AG20443 (cell line): ENCODE measurements at places on chromosomes 3 and 15.
A peak's percentile ranks its signal among the peaks of the same experiment; 100 is the strongest.

DNA sequence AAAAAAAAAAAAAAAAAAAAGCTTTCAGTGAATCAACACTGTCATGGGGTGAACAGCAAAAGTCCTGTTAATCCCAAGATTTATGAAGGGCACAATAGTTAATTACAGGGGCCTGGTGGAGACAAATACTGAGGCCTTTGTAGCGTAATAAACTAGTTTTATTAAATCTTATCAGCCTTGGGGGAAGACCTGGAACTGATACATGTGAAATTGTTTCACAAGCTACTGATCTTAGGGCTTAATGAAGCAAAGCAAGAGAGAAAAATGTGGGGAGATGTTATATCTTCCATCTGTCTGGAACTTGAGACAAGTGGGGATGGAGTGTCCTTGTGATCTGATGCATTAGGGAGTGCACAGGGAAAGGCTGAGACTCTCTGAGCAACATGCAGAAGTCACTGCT is 47.9 kb upstream of the OSBPL11 start:
- no peak for DNase-seq

DNA sequence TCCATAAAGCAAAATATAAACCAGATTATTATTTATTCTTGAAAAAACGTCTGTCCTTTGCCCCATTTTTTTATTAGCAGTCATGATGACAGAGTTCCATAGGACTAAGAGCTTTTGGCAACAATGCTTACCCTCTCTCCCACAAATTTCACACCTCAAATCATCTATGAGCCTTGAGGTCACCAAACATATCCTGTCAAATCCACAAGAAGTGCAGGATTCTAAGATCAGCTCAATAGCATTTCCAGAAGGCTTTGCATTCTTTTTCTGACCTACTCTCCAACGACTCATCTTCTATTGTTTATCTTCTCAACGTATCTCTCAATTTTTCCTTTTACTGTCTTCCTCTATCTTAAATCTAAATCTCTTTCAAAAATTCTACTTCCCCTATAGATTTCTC is 619.1 kb upstream of the BCHE start:
- no peak for DNase-seq

GRCh38 chr3:31086698-31087097 is 192.2 kb upstream of the GADL1 start:
- DNase-seq = no peak

DNA sequence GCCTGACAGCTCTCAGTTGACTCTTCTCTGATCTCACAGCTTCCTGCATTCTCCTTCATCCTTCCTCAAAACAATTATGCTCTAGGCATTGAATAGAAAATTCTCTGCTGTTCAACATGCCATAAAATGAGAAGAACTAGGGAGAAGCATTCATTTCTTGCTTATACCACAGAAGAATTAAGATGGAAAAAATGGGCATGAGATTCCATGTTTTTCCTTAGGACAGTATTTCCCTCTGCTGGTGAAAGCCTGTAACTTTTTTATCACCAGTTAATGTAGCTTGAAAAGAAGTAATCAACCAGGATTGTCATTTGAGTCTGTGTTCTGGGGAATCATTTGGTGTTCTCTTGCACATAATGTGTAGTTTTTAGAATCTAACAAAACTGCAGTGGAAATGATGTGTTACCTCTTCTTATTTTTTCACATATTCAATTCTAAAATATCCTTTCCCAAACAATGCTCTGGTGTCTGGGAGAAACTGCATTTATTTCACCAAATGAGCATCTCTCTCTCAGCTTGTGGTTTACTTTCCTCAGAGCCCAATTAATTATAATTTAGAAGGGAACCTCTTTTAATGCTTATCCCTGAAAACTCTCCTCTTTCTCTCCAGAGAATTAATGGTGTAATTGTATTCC is 92.8 kb upstream of the DCBLD2 start:
- DNase-seq = peak; percentile 28

GRCh38 chr15:60973637-60974415 is 255.3 kb downstream of the RORA start:
- DNase-seq = peak; percentile 47

DNA sequence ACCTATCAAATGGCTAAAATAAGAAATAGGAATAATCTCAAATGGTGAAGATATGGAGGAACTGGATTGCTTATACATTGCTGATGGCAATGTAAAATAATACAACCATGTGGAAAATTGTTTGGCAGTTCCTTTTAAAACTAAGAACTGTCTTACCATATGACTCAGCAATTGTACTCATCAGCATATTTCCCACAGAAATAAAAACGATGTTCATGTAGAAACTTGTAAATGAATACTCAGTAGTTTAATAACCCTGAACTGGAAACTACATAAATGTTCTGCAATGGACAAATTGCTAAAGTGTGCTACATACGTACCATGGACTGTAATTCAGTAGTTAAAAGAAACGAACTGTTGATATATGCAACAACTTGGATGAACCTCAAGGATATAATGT is 253.9 kb upstream of the RBMS3 start:
- no peak for DNase-seq

GRCh38 chr3:194201953-194202666 is 66.2 kb downstream of the HES1 start:
- no peak for DNase-seq

DNA sequence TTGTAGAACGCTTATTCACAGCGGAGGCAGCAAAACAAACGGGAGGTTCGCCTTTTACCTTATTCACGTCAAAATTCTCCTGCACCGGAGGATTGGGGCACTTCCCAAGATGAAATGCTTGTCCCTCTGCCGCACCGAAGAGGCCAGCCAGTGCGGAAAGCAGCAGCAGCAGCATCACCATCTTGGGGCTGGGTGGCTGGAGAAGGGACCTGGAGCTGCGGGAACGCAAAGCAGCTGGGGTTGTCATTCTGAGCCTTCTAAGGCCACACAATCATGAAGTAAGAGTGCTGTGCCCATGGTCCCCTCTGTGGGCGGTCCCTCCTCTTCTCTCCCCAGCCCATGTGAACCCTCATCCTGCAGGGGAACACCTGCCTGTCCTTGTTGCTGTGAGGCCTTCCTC is 4.5 kb downstream of the APOD start:
- DNase-seq = no peak

- DNase-seq = peak; percentile 50
Measured at GRCh38 chr3:170555329-170555728, 30.5 kb downstream of the SLC7A14 start.

GRCh38 chr3:174431717-174432116 is 427.4 kb upstream of the NAALADL2 start:
- no peak for DNase-seq

GRCh38 chr3:122004107-122004506 is 17.9 kb downstream of the ILDR1 start:
- no peak for DNase-seq

GRCh38 chr3:164748626-164749025 is 329.7 kb downstream of the SI start:
- no peak for DNase-seq

- DNase-seq = no peak
Measured at GRCh38 chr15:81363276-81363675, 10.7 kb downstream of the TMC3 start.

- no peak for DNase-seq
Measured at GRCh38 chr3:58054652-58055051, 46.4 kb downstream of the FLNB start.

DNA sequence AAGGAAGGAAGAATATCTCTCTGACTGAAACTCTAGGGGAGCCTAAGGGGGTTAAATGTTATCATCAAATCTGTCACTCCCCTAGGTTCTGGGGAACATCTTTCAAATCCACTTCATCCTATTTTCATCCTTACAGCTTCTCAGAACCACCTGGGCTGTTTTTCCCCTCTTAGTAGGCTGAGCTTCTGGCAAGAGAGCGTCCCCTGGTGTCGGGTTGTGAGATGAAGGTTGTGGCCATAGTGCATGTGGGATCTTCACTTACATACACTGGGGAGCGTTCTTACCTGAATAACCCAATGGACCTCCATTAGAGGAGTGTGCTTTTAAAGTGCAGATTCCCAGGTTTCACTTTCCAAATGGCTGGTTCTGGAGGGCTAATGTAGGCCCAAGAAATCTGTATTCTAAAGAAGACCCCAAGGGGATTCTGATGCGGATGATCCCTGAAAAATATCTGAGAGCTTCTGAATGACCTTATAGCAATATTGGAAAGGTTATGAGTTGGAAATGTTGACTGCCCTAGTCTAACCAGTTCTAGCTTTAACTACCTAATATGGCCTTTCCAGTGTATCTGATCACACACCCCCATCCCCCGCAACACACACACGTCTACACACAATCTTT is 663.7 kb downstream of the AGBL1 start:
- DNase-seq = peak; percentile 6

DNA sequence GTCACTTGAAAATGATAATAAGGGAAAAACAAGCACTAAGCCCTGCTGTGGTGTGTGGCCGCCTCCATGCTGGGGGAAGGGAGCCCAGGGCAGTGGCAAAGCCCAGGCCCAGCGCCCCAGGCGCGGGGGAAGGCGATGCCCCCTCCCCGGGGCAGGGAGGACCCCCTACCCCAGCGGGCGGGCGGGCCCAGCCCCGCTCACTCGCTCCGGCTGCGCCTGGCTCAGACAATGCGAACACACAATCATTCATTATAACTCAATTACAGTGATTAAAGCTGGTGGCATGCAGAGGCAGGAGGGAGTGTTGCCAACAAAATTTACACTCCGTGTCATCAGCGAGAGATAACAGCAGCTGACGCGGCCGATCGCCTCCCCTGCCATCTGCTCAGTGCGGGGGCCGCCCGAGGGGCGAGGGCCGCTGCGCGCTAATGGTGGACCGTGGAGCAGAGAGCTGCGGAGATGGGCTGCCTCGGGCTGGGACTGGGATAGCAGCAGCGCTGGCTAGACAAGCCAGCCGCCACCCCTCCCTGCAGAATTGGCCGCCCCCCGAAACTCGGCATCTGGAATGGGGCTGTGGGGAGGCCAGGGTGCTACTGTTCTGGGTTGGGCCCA is 64.1 kb downstream of the TLE3 start:
- peak; percentile 80 for DNase-seq

GRCh38 chr3:36227980-36228379 is 152.3 kb upstream of the STAC start:
- no peak for DNase-seq

DNA sequence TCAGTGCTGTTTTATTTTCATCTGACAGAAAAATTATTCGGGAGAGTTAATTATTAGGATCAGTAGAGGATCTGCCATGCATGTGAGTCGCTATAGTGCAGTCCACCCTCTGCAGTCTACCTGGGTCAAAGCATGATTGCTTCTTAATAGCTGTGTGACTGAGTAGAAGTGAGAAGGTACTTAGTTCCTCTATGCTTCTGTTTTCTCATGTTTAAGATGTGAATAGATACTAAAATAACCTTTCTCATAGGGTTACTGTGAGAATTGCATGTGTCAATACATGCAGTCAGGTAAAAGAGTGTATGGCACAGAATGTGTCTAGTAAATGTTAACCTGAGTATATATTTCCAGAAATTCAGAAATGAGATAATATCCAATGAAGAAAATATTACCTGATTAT is 435.7 kb downstream of the NAALADL2 start:
- DNase-seq = no peak

DNA sequence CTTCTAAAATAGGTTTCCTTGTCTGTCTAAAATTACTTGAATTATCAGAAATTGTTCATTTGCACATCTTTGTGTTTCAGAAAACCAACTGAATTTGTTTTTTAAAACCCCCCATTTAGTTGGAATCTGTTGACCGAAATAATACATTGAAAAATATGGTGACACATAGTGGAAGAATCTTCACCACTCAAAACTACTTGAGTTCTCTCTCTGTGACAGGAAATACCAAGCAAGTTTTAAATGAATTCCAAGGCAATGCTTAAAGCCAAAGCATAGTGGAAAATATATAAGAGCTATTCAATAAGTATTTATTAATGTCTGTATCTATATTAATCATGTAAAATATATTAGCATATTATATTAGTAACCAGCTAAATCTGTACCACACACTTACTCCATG is 224.9 kb upstream of the COL8A1 start:
- DNase-seq = peak; percentile 34

DNA sequence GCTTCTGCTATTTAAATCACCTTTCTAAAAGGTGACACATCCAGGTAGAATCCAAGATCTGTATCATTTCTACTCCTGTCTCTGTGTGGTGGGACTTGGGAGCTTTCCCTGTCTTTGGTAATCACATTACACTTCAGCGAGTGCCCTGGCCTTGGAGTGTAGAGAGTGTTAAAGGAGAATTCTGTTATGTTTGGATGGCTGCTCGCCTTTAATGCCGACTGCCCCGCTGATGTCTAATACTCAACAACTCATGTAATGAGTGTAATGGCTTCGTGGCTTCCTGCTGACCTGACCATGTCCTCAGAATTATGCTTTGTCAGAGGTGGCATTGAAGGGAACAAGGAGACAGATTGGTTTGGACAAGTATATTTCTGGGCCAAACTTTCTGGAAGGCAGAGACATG is 66.3 kb upstream of the LRTM1 start:
- no peak for DNase-seq

GRCh38 chr3:185984203-185984602 is 46.4 kb upstream of the TRA2B start:
- DNase-seq = no peak

DNA sequence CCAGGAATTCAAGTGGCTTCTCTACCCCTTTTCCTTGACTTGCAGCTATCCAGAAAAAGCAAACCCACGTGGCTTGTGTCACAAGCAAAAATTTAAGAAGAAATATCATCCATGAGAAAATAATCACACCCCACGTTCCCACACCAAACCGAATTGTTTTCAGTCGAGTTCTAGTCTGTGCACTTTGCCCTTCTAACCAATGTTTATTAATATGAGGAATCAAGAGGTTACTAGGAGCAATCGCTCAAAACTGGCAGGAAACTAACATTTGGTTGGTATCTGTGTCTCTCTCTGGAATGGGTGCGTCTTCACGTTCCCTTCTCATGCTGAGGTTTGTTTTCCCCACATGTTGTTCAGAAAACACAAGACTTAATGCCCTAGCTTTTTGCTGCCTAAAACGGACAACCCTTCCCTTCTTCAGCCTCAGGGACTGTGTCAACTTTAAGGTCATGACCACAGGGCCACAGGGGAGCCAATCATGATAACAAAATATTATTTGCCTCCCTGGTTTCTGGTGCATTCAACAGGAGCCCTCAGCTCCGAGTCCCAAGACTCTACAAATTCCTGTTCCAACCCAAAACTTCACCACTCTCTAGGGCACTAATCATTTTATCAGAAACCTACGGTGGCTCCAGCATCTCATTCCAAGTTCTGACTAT is 41.4 kb upstream of the LMCD1 start:
- DNase-seq = no peak

GRCh38 chr3:150312018-150312657 is 96.0 kb upstream of the TSC22D2 start:
- no peak for DNase-seq

- peak; percentile 64 for DNase-seq
Measured at GRCh38 chr3:73213896-73214295, 152.4 kb downstream of the EBLN2 start.

GRCh38 chr15:45891766-45892165 is 256.9 kb downstream of the SQOR start:
- DNase-seq = peak; percentile 16

DNA sequence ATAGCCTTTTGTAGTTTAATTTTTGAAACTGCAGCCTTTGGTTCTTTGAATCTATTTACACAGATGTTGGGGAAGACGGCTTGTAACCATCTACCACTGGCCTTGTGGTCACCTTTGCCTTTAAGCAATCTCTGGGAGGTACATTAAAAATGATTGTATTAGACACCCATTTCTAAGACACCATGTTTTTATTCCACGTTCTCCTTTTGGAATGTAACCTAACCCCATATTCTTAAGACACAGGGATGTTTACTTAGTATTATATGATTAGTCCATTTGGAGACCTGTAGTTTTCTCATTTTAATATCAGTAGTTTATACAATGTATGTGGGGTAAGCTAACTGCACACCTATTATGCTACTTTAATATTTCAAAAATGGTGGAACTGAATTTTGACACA is 175.1 kb upstream of the PLSCR5 start:
- no peak for DNase-seq

- peak; percentile 37 for DNase-seq
Measured at GRCh38 chr3:54863366-54863765, 64.5 kb downstream of the LRTM1 start.
